Hindlimb muscle (tissue), 1 donor: ENCODE measurements at places on chromosomes 7 and 10.
A peak's percentile ranks its signal among the peaks of the same experiment; 100 is the strongest.

- peak; percentile 54 for DNase-seq
These were observed 13.3 kb downstream of the ZCCHC24 start for GRCh38 chr10:79431891-79432831.

GRCh38 chr10:132075909-132076577, 10.3 kb downstream of the JAKMIP3 start:
- DNase-seq: no peak

DNA sequence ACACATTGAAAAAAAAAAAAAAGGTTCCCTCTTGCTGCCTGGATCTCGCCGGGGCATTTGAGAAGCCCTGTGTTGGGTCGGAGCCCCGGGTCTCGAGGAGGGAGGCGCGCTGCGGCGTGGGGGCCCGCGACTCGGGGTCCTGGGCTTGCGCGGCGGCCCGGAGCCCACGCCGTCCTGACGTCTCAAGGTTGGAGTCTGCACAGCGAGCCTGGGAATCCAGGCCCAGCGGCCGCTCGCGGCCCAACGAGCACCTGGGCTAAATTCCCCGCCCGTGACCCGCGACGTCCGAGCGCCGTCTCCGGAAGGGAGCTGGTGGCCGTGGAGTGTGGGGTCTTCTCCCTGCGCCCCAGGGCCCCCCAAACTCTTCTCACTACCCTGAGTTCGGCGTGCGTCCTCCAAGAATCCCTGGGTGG, 1.4 kb upstream of the CTBP2 start:
- peak; percentile 56 for DNase-seq

- DNase-seq: no peak
These were observed 7.5 kb downstream of the NRP1 start for GRCh38 chr10:33326933-33327332.

GRCh38 chr7:138161600-138162081, 85.4 kb downstream of the AKR1D1 start:
- DNase-seq: peak; percentile 79

GRCh38 chr10:12027539-12027938, 15.1 kb downstream of the UPF2 start:
- no peak for DNase-seq

DNA sequence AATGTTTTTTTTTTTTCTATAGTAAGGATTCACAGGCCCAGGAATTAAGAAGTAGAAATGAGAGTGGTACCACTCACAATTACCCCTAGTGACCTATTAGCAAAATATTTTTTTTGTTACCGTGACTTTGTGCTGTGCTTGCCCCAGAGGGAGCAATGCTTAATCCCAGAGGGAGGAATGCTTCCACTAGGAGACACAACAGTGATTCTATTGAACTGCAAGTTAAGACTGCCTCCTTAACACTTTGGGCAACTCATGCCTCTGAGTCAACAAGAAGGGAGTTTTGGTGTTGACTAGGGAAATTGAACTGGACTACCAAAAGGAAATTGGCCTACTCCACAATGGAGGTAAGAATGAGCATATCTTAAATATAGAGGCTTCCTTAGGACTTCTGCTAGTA, 17.2 kb upstream of the MEOX2 start:
- DNase-seq: no peak

DNA sequence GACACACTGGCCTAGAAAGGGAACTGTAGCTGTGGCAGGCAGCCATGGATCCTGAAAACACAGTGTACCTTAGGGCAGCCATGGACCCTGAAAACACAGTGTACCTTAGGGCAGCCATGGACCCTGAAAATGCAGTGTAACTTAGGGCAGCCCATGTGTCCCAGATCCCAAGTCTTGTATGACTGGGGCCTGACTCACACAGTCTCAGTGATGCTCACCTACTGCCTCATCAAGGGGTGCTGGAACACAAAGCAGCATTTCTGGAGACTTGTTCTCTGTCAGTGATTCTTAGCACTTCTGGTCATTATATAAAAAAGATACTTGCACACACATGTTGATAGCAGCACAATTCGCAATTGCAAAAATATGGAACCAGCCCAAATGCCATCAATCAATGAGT, 70.2 kb upstream of the LAMB4 start:
- no peak for DNase-seq
